ENCODE measurements at places on chromosomes 16 and 17. TPM values are rescaled to one million over a fixed set of nuclear protein-coding genes. Genes with fewer than 3 reads are reported as not detected.

- H3K27ac ChIP-seq, result no peak overlapping the region
- no peak for DNase-seq
- no peaks in the 10 kb centered on the region for H3K4me1 ChIP-seq
- H3K36me3 ChIP-seq, result no peaks in the 10 kb centered on the region
- no peak overlapping the region for H3K4me3 ChIP-seq
Observed at GRCh38 chr16:66400503-66401380, 26.4 kb upstream of the BEAN1 start.

GRCh38 chr16:4617880-4618279 is 3.2 kb upstream of the UBALD1 start:
- peaks cover 37% of the 10 kb centered on the region for H3K4me1 ChIP-seq
- DNase-seq, result no peak
- no peaks in the 10 kb centered on the region for H3K27me3 ChIP-seq
- H3K27ac ChIP-seq, result no peak overlapping the region
- no peak overlapping the region for H3K4me3 ChIP-seq

DNA sequence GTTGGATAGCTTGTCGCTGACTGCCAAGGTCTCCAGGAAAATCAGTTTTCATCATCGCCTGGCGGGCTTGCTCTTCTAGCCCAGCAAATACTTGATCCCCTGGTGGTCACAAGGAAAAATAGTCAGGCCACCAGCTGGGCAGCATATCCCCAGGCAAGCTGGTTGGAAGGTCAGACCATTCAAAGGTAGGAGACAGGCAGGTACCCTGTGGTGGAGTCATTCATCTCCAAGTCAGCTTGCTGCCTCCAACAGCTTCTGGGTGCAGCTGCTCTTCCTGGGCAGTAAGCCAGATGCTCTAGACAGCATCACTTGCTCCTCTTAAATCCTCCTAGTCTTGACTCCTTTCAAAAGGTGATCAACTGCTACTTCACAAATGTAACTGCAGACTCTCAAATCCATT is 16.0 kb downstream of the ZNF821 start:
- H3K4me3 ChIP-seq, result no peak overlapping the region
- H3K27ac ChIP-seq, result no peak overlapping the region
- H3K36me3 ChIP-seq, result 0 out of 2 replicates have a peak, but pooled peaks cover 7% of the 10 kb centered on the region

DNA sequence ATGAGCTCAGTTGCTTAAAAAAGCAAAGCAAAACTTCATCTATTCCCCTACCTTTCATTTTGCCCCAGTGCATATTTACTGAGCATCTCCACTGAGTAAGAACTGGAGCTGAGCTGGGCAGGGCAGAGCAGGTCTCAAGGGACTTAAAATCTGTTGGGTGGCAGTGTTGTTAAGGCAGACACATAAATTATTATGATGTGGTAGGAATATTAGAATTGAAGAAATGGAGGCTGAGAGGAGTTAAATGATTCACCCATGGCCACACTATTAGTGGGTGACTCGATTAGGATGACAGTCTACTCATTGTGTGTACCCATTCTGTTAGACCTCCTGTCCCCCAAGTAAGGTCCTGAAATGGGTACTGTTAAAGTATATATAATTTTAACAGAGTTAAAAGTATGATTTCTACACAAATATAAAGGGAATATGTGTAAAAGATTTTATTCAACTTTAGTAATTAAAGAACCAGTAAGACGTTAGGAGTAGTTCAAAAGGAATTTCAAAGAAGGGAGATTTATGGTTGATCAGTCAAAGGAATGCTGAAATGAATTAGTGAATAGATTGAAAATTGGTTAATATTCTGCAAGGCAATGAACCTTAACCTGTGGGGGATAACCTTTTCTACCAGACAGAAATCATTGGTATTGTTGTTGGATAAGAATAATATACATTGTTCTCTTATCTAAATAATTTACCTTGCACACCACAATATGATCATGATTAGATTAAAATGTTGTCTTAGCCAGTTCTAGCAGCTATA is 17.5 kb downstream of the ITGB3 start:
- no peak overlapping the region for H3K4me3 ChIP-seq
- no peaks in the 10 kb centered on the region for H3K27me3 ChIP-seq
- no peak overlapping the region for H3K27ac ChIP-seq
- H3K4me1 ChIP-seq, result peaks cover 12% of the 10 kb centered on the region

GRCh38 chr17:67095803-67096202 is 51.4 kb downstream of the CACNG1 start:
- no peak overlapping the region for H3K4me3 ChIP-seq
- peaks cover 5% of the 10 kb centered on the region for H3K4me1 ChIP-seq
- no peak overlapping the region for H3K27ac ChIP-seq
- DNase-seq, result no peak

GRCh38 chr16:19559242-19559910 is 3.9 kb downstream of the VPS35L start:
- H3K36me3 ChIP-seq, result no peaks in the 10 kb centered on the region
- peaks cover 8% of the 10 kb centered on the region for H3K4me1 ChIP-seq
- no peaks in the 10 kb centered on the region for H3K27me3 ChIP-seq
- DNase-seq, result peak; percentile 51
- H3K27ac ChIP-seq, result no peak overlapping the region

- H3K4me3 ChIP-seq, result no peak overlapping the region
- H3K36me3 ChIP-seq, result no peaks in the 10 kb centered on the region
- H3K27ac ChIP-seq, result no peak overlapping the region
- H3K27me3 ChIP-seq, result no peaks in the 10 kb centered on the region
Observed at GRCh38 chr16:2341456-2342447, 1.2 kb upstream of the ABCA3 start.

- H3K4me3 ChIP-seq, result no peak overlapping the region
- no peaks in the 10 kb centered on the region for H3K4me1 ChIP-seq
- no peak overlapping the region for H3K27ac ChIP-seq
- H3K27me3 ChIP-seq, result no peaks in the 10 kb centered on the region
- H3K36me3 ChIP-seq, result no peaks in the 10 kb centered on the region
Observed at GRCh38 chr17:15364615-15365014, 23.2 kb upstream of the TEKT3 start.

GRCh38 chr17:34979650-34980352 is 511 bp upstream of the LIG3 start:
- DNase-seq, result no peak
- peaks cover 19% of the 10 kb centered on the region for H3K4me1 ChIP-seq
- H3K36me3 ChIP-seq, result 0 out of 2 replicates have a peak, but pooled peaks cover 2% of the 10 kb centered on the region
- H3K27me3 ChIP-seq, result no peaks in the 10 kb centered on the region
- peak overlapping the region; percentile 68 for H3K4me3 ChIP-seq

GRCh38 chr16:15620611-15621195 is 22.3 kb downstream of the MARF1 start:
- H3K4me3 ChIP-seq, result no peak overlapping the region
- no peaks in the 10 kb centered on the region for H3K4me1 ChIP-seq
- DNase-seq, result no peak
- H3K27ac ChIP-seq, result no peak overlapping the region
- no peaks in the 10 kb centered on the region for H3K27me3 ChIP-seq

DNA sequence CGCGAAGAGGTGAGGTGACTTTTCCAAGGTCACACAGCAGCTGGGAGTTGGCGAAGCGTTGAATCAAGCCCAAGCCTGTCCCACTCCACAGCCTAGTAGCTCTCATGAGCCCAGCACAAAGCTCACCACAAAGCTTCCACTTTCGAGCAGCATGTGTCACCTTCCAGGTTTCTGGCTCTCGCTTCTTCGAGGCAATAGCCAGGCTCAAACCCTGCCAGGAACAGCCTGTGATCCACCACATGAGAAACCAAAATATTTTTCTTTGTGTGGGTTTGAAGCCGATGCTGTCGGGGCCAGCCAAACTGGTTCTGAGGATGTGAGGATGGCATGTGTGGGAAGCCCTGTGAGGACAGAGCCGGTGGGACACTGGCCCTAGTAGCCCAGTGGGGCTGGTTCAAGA is 68.1 kb downstream of the COG7 start:
- H3K4me1 ChIP-seq, result no peaks in the 10 kb centered on the region
- H3K27ac ChIP-seq, result no peak overlapping the region
- H3K4me3 ChIP-seq, result no peak overlapping the region
- no peak for DNase-seq
- H3K36me3 ChIP-seq, result no peaks in the 10 kb centered on the region

DNA sequence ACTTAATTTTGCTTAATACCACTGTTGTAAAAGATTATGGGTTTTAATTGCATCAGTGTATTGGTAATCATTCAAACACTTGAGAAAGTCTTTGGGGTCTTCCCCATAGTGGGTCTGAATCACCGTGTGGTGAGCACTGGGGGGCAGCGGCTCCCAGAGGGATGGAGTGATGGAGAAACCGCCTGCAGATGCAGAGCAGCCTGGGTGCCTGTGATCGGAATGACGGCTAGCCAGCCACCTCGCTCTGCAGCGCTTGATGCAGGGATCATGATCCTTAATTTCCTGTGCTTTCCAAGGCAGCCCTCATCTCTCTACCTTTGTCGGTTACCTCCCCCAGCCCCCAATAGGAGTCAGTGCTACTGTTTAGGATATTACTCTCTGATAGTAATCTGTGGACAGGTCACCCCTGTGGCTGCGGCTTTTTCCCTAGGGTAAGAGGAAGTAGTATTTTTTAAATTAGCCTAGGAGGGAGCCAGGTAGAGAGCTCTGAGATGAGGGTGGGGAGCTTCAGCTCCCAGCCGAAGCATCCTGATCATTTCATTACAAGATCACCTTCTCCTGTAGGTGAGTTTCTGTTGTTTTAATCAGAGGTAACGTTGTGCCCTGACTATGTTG is 135.6 kb downstream of the MSI2 start:
- DNase-seq, result no peak
- H3K27ac ChIP-seq, result no peak overlapping the region
- H3K4me3 ChIP-seq, result no peak overlapping the region
- H3K36me3 ChIP-seq, result no peaks in the 10 kb centered on the region
- no peaks in the 10 kb centered on the region for H3K27me3 ChIP-seq
- H3K4me1 ChIP-seq, result no peaks in the 10 kb centered on the region

- no peaks in the 10 kb centered on the region for H3K36me3 ChIP-seq
- no peaks in the 10 kb centered on the region for H3K27me3 ChIP-seq
- no peak overlapping the region for H3K27ac ChIP-seq
- H3K4me3 ChIP-seq, result no peak overlapping the region
- DNase-seq, result no peak
- peaks cover 15% of the 10 kb centered on the region for H3K4me1 ChIP-seq
Observed at GRCh38 chr17:82225368-82226029, 3.3 kb upstream of the SLC16A3 start.

DNA sequence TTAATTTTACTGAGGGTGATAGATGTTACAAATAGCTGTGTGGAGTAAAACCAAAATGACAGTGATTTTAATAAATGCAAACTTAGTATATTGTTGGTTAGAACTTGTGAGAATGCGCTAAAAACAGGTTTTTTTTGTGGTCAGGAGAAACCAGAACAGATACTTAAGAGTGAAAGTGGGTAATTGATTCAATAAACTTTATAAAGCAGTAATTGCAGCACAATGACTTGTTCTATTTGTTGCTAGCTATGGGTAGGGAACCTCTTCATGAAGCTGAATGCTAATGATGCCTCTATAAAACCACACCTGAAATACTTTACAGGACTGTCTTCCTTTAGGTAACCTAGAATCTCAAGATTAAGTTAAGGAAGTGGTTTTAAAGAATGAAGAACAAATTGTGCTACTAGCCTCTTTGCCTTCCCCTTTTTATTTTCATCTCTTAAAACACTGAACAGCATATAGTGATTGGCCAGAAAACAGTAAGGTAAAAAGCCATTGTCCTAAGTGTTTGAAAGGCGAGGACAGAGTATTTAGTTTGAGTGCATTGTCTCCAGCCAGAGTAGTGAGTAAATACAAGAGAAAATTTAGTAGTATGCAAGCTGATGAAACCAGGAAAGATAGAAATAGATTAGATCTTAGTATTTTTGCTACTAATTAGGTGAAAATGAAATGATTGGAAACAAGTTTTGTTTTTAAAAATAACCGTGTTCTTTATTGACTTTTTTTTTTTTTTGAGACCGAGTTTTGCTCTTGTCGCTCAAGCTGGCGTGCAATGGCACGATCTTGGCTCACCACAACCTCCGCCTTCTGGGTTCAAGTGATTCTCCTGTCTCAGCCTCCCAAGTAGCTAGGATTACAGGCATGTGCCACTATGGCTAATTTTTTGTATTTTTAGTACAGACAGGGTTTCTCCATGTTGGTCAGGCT is 6.0 kb downstream of the GGNBP2 start:
- no peaks in the 10 kb centered on the region for H3K27me3 ChIP-seq
- H3K4me1 ChIP-seq, result peaks cover 9% of the 10 kb centered on the region
- H3K36me3 ChIP-seq, result peaks cover 9% of the 10 kb centered on the region
- H3K27ac ChIP-seq, result no peak overlapping the region
- no peak for DNase-seq

- no peak overlapping the region for H3K4me3 ChIP-seq
- H3K27me3 ChIP-seq, result peaks cover 5% of the 10 kb centered on the region
- H3K27ac ChIP-seq, result no peak overlapping the region
- no peak for DNase-seq
Observed at GRCh38 chr16:24281466-24281865, 25.3 kb downstream of the CACNG3 start.

DNA sequence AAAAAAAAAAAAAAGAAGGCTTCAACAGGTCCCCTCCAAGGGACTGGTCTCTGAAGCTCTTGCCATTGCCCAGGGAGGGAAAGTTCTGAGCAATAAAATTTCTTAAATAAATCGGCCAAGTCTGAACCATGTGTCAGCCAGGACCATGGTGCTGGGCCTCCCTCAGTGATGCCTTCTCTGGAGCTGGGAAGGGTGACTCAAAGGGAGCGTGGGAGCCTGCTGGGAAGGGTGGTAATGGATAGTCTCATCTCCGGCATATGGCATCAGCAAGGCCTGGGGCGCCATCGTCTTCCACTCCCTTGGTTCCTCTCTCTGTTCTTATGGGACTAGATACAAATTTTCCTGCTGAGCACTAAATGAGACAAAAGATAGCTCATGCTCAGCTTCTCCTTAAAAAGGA is 2.3 kb downstream of the VKORC1 start:
- DNase-seq, result no peak
- no peak overlapping the region for H3K4me3 ChIP-seq
- no peaks in the 10 kb centered on the region for H3K27me3 ChIP-seq
- H3K36me3 ChIP-seq, result peaks cover 8% of the 10 kb centered on the region

PRR15L gene
- total RNA-seq, result 0.34 TPM

ABCA10 gene
- 0.34 TPM for total RNA-seq

RNF43 gene
- 42.2 TPM for total RNA-seq

JPT1 gene
- 575 TPM for total RNA-seq

C16orf54 gene
- 0.15 TPM for total RNA-seq

CRISPLD2 gene
- total RNA-seq, result 4.6 TPM

G6PC1 gene
- 0.10 TPM for total RNA-seq

CA4 gene
- 0.20 TPM for total RNA-seq

NME3 gene
- 103 TPM for total RNA-seq

TBC1D3K gene
- total RNA-seq, result not detected
